Femur (tissue), 1 donor: ENCODE measurements at places on chromosomes 3 and 15.

- no peak for DNase-seq
These were observed 63.1 kb downstream of the MAP6D1 start for GRCh38 chr3:183762304-183762703.

DNA sequence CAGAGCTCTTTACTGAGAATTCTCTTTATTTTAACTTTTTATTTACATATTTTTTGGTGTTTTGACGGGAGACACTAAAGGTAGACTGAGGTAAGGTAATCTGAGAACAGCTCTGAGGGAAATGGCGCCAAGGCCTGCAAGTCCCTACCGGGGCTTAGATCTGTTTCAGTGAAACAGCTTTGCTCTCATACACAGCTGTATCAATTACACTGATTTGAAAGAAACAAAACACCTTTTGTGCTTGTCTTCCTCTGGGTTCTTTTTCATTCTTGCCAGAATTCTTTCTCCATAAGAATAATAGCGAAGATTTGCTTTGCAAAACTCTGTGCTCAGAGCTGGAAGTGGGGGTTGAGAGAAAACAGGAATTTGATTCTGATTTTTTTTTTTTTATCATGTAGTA lies 79.5 kb upstream of the PEX5L start:
- DNase-seq: no peak

GRCh38 chr15:64110950-64111678 lies 15.3 kb downstream of the SNX1 start:
- no peak for DNase-seq

- DNase-seq: no peak
These were observed 23.1 kb downstream of the PPARG start for GRCh38 chr3:12312010-12312409.

GRCh38 chr3:149494759-149495580 lies 20.5 kb downstream of the TM4SF4 start:
- no peak for DNase-seq

DNA sequence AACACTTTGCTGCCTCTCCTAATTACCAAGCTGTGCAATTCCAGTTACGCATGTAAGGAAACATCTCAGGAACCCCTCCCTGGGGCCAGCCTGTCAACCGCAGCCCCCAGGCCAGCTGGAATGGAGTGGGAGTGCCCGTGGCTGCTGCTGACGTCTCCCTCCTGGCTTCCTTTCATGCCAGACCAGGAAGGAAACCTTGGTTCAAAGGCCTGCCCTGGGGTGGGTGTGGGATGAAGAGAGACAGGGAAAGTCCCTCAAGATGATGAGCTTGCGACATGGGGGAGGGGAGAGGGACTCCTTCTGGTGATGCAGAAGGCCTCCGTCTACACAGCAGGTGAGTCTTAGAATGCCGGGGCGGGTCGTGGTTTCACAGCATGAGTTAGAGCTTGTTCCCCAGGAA lies 11.4 kb upstream of the CYP11A1 start:
- DNase-seq: peak; percentile 51

DNA sequence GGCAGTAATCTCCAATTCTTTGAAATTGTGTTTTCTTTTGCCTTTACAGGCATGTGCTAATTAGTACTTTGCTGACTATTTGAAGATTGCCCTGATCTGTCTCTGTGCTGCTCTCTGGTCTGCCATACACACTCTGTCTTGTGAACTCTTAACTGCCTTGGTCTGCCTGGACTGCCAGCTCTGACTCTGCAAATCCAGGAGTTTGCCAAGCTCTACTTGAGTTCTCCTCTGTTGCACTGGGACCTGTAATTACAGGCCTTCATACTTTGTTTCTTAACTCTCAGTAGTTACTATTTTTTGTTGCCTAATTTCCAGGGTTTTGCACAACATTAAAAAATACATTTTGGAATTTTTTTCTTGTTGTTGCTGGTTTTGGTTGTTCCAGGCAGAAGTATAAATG lies 155.0 kb downstream of the RSRC1 start:
- DNase-seq: no peak

DNA sequence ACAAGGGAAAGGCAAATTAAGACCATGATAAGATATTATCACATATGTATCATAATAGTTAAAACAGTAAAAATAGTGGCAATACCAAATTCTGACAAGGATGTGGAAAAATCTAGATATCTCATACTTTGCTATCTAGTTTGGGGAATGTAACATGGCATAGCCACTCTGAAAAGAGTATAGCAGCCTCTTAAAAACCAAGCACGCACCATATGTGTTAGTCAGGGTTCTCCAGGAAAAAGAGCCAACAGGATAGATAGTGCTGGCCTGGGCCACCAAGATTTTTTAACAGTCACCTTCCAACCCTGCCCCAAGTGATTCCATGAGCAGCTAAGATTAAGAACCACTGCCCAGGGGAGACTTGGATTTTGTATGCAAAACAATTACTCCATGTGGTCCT lies 48.5 kb upstream of the XCR1 start:
- DNase-seq: no peak

GRCh38 chr3:134374791-134375581 lies 739 bp upstream of the AMOTL2 start:
- no peak for DNase-seq

DNA sequence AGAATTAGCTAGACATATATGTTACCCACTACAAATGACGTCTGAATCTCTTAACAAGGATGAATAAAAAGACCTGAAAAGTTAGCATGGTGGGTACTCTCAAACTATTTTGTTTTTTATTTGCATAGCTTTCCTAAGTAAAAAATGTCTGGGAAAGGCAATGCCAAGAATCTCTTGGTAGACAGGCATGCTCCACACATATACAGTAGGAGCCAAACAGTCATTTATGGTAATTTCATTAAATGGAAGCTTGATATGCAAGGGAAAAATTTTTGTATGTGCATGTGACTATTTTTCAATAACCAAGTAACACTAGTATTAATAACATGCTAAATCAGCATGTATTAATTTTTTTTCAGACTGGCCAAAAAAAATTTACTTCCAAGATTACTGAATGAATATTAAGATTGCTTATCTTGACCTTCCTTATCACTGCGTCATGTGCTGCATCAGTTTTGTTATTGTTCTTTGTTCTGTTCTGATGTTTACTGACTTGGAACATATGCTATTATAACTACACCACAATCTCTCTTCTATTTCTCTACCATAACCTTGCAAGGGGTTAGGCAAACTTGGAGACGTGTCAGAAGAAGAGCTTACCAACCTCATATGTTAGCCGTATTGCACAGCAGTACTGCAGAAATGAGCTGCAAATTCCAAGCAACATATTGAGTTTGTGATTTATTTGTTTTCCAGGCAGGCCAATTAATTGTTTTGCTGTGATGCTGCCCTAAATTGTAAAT lies 255.3 kb downstream of the RBMS3 start:
- no peak for DNase-seq

GRCh38 chr15:58307313-58307961 lies 124.4 kb upstream of the LIPC start:
- no peak for DNase-seq

DNA sequence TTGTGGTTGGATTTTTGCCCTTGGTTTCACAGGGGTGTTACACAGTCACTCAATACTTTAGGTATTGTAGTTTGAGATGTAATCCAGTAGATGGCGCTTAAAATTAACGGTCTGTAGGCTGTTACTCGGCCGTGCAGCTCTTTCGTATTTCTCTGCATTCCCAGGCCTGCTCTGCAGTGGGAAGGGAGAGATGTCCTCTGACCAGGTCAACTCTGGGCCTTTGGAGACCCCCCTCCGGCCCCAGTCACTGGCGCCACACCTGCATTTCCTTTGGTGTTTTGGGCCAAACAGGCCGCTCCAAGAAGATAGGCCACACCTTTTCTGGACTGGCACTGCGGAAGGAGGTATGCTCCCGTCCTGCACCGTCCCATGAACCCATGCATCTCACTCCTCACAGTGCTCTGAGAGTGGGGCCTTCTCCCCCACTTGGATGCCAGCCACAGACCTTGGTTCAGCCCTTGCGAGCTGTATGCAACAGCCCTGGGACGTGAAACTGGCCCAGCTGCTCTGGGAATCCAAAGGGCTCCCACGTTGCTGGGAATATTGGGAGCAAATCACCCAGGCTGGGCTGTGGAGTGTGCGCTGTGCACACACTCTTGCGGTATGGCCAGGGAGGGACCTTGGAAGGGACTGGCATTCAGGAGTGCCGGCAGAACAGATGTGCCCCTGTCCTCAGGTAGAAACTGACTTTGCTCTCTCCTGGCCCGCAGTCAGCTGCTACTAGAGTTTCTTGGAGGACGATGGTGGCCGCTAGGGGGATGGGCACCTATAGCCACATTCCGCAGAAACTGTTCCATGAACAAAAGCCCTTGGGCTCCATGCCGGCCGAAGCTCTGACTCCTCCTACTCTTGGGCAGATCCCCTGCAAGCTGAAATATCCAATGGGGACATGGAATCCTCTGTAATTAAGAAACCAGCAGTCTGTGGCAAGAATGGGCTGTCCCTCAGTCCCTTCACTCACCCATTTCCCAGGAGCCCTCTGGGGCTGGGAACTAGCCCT lies 410.5 kb upstream of the CADM2 start:
- DNase-seq: peak; percentile 16

- peak; percentile 51 for DNase-seq
These were observed 10.9 kb upstream of the BCL2A1 start for GRCh38 chr15:79981831-79982455.

DNA sequence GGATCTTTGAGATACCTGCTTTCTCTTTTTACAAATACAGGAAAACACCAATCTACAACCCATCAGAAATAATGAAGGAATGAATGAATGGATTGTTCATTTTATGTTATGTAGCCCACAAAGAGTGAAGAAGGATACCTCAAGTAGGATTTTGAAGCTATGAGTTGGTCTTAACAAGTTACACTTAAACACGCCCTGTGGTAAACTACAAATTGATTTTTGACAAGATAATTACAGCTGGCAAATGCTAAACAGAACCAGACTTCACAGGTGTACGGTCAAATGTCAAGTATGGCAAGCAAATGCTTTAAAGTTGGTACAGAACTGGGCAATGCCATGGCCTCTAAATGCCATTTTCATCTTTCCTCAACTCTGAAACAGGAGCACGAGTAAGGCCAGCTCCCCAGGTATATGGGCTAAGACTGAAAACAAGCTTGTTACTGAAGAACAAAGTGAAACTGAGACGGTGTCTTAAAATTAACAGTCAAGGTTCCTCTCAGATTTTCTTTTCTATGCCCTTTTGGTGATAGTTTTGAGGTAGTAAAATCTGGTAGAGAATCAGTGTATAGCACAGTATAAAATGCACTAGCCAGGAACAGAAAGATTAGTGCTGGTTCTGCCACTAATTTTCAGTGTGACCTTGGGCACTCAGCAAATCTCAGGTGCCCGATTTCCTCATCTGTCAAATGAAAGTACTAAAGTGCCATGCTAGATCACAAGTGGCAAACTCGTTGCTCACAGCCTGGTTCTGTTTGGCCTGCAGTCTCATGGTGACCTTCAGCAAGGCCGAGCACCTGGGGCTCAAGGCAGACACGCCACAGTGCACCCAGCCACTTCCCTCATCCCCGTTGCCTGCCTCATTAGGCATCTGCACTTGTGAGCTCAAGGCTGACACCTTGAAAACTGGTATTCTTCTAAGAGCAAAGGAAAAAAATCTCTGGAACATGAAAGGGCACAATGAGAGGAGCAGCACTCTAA lies 9.5 kb downstream of the RUVBL1 start:
- DNase-seq: no peak

- no peak for DNase-seq
These were observed 46.8 kb upstream of the MYRIP start for GRCh38 chr3:39762537-39763070.

- DNase-seq: no peak
These were observed 49.4 kb downstream of the RBMS3 start for GRCh38 chr3:29329986-29330890.

DNA sequence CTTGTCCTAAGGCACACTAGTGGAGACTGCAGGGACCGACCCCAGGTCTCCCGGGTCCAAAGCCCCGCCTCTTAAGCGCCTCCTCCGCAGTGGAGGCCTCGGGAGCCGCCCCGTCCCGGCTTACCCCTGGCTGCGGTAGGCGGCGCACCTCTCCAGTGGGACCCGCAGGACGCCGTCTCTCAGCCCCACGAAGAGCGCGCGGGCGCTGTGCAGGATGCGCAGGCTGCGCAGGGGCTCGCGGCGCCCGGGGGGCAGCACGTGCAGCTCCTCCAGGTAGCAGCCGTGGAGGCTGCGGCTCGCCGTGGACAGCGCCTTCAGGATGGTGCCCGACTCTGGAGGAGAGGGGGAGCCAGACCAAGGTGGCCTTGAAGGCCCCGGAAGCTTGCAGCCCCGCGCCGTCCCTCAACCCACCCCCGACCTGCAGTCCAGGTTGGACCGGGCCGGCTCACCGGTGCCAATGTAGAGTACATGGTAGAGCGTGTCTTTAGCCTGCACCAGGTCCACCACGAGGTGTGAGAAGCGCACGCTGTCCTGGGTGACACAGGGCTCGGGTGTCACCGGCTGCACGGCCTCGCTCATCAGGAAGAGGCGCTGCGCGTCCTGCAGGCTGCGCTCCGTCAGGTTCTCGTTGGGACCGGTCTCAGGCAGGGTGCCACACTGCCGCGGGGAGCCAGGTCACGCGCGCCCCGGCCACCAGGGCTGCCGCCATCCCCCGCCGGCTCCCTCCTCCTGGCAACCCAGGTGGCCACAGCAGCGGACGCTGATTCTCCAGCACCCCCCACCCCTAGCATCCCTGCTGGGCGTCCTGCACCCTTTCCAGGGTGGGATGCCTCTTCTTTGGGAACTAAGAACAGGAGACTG lies 105.5 kb downstream of the SEMA5B start:
- no peak for DNase-seq

- no peak for DNase-seq
These were observed 18.5 kb downstream of the ZNF609 start for GRCh38 chr15:64478863-64479262.

DNA sequence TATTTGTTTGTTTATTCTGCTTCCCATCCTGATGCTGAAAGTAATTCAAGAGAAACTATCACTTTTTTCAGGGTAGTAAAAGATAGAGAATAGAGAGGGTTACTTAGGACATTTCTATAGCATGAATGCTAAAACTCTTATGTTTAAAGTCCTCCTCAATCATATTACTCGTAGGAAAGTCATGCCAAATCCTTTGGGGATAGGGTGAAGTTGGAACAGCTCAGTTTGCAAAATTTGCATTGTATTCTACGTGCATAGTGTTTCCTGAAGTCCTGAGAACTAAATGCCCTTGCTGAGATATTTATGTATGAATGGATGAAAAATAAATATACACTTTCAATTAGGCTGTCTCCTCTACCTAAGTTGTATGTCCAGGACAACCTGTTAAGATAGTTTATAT lies 14.6 kb downstream of the PLSCR5 start:
- DNase-seq: no peak

- no peak for DNase-seq
These were observed 114.4 kb upstream of the ABHD17C start for GRCh38 chr15:80580536-80581260.

GRCh38 chr3:99504258-99504657 lies 134.1 kb upstream of the COL8A1 start:
- no peak for DNase-seq

- DNase-seq: no peak
These were observed 6.4 kb upstream of the EXOG start for GRCh38 chr3:38489766-38490165.

DNA sequence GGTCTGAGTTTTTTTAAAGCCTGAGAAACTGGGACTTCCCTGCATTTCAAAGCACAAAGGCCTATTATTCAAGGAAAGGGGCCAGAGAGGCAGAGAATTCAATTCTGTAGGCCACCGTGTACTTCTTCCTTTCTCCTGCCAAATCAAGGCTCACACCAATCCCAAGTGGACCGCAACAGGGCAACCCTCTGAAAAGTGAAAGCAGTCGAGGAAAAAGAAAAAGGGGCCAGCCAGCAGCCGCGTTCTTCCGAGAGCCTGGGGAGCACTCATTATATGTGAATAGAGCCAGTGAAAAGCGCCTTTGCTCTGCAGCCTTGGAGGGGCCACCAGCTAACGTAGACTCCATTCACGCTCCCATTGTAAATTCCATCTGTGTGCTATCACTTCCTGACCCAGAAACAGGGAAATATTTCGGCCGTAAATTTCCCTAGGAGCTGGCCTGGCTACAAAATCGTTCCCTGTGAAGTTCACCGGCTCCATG lies 45.9 kb upstream of the THUMPD3 start:
- peak; percentile 86 for DNase-seq
